HS-27A (cell line): ENCODE measurements at places on chromosomes 1 and 21.

- peak; percentile 82 for DNase-seq
Observed at GRCh38 chr1:153536012-153536670, 350 bp upstream of the S100A6 start.

DNA sequence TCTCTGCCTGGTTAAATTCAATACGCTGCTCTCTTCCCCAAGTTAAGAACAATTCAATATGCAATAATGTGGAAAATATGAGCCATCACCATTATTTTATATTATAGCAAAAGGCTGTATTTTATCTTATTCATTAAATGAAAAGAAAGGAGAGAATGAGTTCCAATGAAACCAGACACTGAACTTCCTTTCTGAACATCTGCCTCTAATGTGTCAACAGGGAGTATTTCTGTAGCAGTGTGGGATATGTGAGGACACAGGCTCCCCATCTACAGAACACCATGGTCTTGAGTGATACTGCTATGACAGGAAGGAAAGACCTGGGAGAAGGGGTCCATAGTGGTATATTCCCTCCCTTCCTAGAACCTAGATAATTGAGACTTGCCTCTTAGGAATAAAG, 46.3 kb downstream of the CASQ2 start:
- DNase-seq: no peak

- peak; percentile 3 for DNase-seq
Observed at GRCh38 chr1:179925922-179926849, 28.4 kb upstream of the CEP350 start.

DNA sequence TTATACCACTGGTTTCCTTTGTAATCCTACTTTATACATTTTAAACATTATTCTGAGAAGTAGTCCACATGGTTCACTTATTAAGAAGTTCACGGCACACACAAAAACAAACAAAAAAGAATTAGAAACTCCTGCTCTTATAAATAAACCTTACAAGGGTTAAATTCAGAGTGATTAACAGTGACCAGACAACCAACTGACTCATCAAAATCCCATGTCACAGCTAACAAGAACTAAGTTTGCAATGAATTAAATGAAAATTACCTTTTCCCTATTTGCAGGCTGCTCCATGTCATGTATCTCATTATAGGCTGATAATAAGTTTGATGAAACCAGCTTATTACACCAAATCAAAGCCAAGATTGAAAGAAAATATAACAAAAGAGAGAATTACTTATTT, 77.5 kb downstream of the PUM1 start:
- DNase-seq: no peak

DNA sequence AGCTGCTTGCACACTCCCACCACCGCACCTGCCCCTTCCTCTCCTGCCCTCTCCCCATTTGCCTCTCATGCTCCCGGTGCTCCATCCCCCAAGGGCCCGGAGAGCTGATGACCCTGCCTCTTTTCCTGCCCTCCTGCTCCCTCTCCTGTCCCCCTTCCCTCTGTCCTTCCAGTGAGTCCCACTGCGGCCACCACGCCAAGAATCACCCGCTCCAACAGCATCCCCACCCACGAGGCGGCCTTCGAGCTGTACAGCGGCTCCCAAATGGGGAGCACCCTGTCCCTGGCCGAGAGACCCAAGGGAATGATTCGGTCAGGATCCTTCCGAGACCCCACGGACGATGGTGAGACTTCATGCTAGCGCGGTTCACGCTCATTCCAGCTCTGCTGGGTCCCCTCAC, 40.7 kb upstream of the IPO9 start:
- DNase-seq: no peak

DNA sequence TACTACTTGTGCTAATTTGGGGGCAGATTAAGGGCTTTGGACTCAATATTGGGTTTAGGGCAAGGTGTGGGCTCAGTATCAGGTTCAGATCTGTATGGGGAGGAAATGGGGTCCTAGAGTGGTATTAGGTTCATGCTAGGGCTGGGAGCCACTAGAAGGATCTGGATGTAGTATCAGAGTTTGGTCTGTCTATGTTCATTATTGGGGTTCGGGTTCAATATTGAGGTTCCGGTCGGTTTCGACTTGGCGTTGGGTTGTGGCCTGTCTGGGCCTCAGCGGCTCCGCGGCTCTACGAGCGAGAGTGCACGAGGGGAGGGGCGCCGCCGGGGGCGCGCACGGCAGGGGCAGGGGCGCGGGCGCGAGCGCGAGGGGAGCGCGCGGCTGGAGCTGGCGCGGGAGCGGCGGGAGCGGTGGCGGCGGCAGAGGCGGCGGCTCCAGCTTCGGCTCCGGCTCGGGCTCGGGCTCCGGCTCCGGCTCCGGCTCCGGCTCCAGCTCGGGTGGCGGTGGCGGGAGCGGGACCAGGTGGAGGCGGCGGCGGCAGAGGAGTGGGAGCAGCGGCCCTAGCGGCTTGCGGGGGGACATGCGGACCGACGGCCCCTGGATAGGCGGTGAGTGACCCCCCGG, at the start of gene PTPRF:
Gene PTPRF (plus strand): TSS at position 401 of the 624 bp plus-strand sequence. CDS start 14,193 bp downstream, outside the sequence.
- no peak for DNase-seq

GRCh38 chr1:241356187-241356518, 852 bp downstream of the RGS7 start:
- DNase-seq: no peak

DNA sequence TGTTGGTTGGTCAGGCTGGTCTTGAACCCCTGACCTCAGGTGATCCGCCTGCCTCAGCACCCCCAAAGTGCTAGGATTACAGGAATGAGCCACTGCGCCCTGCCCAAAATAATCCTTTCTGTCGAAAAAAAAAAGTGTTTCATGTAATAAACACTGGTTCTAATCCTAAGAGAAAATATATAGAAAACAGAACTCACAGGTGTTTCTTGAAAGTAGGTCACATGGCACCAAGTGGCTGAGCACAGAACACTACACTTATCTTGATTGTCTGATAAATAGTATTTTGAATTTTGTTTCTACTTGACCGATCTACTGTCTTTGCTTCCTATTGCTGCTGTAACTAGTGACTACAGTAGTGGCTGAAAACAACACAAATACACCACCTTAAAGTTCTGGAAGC, 87.6 kb upstream of the SOD1 start:
- no peak for DNase-seq

GRCh38 chr1:200369131-200369530, 40.7 kb downstream of the ZNF281 start:
- DNase-seq: no peak

- DNase-seq: no peak
Observed at GRCh38 chr1:46575300-46575699, 23.9 kb upstream of the KNCN start.

DNA sequence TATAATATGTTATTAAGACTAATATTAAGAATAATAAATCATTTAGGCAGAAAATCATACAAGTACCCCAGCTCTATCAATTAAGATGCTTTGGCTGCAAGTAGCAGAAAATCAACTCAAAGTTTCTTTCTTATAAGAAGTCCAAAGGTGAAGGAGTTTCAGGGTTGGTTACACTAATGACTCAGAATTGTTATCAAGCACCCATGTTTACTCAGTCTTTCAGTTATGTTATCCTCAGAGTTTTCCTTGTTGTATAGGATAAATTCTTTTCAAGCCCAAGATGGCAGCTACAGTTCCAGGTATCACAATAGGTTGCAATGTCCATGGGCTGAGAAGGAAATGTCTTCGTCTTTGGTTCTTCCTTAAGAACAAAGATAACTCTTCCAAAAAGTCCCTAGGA, 163.6 kb downstream of the TNFSF18 start:
- DNase-seq: no peak

GRCh38 chr1:17233675-17234320, 15.1 kb upstream of the PADI3 start:
- peak; percentile 97 for DNase-seq

GRCh38 chr1:195946500-195946899, 661.7 kb downstream of the KCNT2 start:
- no peak for DNase-seq

GRCh38 chr1:158534496-158534895, 19.7 kb downstream of the OR6Y1 start:
- DNase-seq: no peak

DNA sequence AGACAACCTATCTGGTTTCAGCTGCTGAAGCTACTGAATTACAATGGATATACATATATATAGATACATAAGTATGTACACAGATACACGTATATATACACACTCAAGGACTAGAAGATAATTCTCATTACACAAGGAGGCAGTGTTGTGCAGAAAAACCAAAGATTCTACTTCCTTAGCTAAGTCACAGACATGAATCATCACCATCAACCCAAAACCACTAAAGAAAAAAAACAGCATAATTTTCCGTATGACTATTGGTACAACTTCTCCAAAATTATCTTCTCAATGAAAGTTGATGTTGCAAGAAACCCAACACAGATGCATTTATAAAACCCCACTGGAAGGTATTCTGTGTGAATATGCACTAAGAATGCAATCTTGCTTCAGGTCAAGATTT, 36.8 kb upstream of the RPF1 start:
- DNase-seq: peak; percentile 73

GRCh38 chr1:65027666-65028358, 61.5 kb upstream of the JAK1 start:
- no peak for DNase-seq

DNA sequence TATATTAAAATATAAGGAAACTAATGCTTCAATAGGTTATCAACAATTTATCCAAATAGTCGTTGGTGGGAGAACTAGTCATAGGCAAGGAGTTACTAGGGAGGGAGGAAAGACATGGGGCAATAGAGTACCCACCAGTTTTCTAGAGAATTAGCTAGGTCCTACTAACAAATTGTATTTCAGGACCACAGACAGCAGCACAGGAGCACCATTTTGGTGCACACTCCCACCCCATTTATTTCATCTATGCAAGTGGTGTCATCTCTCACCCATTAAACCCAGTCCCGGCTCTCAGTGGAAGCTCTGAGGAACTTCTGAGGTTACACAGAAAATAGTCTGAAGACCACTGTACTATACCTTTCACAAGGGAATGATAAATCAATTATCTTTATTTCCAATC, 89.0 kb upstream of the BCAR3 start:
- DNase-seq: no peak

GRCh38 chr1:182299728-182300616, 91.6 kb downstream of the GLUL start:
- no peak for DNase-seq

DNA sequence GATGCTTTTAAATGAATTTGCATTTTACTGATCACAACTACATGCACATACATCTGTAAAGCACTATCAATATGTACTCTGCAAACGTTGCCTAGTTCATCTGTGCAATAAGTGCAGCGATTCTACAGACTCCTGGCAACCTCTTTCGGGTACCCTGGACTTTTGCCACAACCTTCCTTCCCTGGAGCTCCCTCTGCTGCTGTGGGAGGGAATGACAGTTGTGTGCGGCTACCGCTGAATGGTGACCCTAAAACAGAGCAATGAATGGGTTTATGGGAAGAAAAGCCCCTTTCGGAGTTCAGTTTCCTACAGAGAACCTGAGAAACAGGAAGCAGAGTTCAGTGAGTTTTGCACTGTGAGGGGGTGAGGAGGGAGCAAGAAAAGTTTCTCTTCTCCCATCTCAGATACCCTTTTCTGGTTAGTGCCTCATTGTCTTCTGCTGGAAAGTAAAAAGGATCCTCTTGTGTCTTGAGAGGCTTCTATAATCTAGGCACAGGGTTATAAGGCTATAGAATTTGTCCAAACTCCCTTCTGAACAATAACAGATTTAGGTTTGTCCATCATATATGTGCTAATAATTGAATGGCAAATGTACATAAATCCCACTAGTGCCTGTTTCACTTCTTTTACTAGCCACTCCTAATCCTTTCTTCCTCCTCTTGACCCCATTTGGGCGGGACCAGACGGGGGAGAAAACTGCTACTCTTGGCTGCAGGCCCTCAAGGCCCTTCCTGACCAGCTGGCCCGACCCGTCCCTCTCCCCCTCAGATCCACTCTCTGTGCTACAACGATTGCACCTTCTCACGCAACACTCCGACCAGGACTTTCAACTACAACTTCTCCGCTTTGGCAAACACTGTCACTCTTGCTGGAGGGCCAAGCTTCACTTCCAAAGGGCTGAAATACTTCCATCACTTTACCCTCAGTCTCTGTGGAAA, 19.8 kb upstream of the SARS1 start:
- DNase-seq: no peak

DNA sequence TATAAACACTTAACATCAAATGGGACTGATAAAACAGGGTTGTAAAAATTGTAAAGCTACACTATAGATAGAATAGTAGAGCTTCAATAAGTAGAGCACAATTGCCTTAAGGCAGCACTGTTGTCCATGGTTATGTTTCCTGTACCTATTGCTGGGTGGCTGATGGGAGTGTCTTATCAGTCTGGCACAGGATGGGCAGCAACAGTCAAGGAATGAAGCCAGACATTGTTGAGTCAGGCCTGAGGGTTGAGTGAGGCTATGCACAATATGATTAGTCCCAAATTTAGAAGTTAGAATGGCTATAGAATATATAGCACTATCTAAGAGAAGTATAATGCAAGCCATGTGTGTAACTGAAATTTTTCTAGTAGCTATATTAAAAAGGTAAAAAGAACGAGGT, 25.0 kb upstream of the CD1D start:
- DNase-seq: no peak

GRCh38 chr1:92948071-92948470, 13.2 kb downstream of the DIPK1A start:
- DNase-seq: no peak

DNA sequence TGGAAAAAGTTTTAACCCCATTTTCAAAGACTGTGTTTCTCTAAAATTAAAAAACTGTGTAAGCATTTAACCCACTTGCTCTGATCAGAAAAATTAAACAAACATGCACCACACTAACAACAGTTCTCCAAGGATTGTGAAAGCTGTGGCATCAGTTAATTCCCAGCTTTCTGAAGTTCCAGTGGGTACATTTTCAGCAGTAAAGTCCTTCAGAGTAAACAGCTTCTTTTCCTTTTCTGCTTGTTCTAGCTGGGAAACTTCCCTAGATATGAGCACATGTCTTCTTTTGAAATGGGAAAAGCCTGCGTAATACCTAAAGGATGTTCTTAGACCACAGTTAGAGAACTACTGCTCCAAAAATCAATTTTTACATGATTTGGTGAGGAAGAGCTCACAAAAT, 11.1 kb downstream of the PRRX1 start:
- DNase-seq: no peak

GRCh38 chr1:76955652-76956051, 88.4 kb downstream of the ST6GALNAC5 start:
- DNase-seq: no peak

DNA sequence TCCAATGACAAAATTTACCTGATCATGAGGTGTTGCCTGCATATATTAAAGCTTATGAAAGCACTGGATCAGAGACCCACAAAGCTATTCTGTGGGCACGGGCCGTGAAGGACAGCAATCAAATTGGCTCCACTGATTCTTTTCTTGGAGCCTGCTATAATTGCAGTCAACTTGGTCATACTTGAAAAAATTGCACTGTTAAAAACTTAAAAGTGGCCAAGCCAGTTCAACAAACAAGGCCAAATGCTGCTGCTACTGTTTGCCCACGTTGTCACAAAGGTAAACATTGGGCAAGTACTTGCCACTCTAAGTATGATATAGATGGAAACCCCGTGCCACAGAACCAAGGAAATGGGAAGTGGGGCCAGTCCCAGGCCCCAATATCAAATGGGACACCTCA, 37.8 kb downstream of the CYP4A11 start:
- DNase-seq: no peak

GRCh38 chr1:100736746-100737145, 17.2 kb downstream of the VCAM1 start:
- DNase-seq: no peak

- DNase-seq: no peak
Observed at GRCh38 chr1:8676813-8677212, 140.6 kb downstream of the RERE start.
